ENCODE measurements at places on chromosomes 12 and 14.

DNA sequence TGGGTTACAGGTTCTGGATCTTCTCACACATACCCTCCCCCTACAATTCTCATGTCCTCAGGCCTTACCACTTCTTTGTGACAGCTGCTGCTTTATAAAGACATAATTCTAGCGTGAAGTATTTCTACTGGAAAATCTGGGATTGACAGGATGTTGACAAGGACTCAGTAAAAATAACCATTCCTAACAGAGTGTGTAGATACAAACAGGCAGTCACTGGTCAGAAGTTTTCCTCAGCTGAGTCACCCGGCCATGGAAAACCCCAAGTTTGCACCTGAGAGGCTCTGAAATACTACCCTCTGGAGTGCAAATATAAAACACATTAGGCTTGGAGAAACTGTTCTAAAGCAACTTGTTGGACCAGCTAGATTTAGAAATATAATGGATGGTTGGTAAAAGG, 54.4 kb downstream of the SPPL3 start:
- no peak for DNase-seq

GRCh38 chr12:47891356-47891755, 13.4 kb downstream of the VDR start:
- no peak for DNase-seq

- peak; percentile 50 for DNase-seq
These were observed 7.9 kb downstream of the EIF2B2 start for GRCh38 chr14:75010472-75011093.

DNA sequence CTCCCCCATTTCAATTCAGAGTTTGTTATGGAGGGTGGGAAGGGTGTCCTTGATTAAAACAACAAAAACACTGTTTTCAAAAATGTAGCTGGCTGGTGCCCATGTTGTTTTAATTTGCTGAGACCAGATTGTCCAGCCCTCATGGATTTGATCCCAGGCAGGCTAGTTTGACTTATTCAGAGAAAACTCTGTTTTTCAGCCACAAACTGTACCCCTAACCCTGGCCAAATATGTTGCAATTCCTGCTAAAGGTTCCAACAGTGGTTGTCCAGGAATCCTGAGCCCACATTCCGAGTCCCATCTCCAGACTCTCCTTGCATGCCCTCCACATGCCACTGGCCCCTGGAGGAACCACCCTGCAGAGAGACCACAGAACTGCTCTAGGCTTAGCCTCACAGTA, 36.0 kb downstream of the MAP1LC3B2 start:
- DNase-seq: peak; percentile 76

- DNase-seq: peak; percentile 59
These were observed at the start of gene MSRB3 for GRCh38 chr12:65278576-65279368. TSS of gene MSRB3 (plus strand) at chr12:65278683. CDS start at chr12:65308580, 29,897 bp downstream.

GRCh38 chr12:30533558-30534265, 162.0 kb downstream of the IPO8 start:
- DNase-seq: no peak

- no peak for DNase-seq
These were observed 3.1 kb downstream of the C14orf39 start for GRCh38 chr14:60482743-60483142.

- DNase-seq: no peak
These were observed 90.6 kb downstream of the PAPOLA start for GRCh38 chr14:96592591-96593386.

DNA sequence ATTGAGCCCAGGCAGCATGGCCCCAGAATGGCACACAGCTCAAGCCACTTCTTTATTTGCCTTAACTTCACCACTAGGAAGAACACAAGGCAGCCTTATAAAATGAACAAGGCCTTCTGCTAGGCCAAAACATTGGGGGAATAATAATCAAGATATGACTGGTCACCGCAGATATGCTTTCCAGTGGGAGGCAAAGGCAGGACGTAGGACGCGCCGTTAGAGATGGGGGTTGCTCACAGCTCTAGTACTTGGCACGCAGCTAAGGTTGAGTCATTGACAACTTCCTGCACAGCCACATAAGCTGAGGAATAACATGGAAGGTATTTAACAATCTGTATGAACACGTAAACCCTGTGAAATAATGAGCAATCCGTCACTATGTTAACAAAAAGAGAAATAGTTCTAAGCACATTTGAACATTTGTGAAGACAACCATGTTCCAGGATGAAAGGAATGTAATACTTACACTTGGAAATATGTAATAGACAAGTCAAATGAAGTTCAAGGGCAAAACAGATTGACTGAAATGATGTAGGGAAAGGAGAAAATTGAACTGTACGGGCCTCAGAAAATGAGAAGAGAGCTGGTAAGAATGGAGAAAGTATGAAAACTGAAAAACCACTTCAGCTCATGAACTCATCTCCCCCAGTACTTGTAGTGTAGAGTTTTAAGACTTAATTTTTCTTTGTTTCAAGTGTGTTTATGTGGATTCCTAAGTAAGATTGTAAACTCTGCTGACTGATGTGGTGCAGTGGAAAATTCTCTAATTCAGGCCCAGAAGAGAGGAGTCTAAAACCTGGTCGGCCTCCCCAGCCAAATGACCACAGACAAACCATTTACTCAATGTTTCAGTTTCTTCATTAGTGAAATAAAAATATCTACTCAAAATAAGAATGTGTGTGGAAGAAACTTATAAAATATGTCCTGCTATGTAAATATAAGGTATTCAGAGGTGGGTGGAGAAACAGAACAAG, 59.3 kb upstream of the CCDC91 start:
- DNase-seq: no peak

DNA sequence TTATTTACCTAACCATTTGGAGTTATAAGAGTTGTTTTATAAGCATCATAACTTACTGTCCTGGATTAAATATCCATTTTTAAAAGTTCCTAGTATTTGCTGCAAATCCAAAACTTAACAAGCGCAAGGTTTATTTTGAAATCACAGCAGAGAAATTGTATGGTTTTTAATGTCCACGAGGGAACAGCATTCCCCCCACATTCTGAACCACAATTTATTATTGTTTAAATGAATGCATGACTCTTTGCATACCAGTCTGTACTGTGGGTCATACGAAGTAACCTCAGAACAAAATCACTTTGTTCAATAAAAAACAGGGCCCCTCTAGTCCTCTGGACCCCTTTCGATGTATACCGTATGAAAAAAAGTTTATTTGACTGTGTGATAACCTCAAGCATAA, 75.9 kb downstream of the DACT1 start:
- DNase-seq: no peak

DNA sequence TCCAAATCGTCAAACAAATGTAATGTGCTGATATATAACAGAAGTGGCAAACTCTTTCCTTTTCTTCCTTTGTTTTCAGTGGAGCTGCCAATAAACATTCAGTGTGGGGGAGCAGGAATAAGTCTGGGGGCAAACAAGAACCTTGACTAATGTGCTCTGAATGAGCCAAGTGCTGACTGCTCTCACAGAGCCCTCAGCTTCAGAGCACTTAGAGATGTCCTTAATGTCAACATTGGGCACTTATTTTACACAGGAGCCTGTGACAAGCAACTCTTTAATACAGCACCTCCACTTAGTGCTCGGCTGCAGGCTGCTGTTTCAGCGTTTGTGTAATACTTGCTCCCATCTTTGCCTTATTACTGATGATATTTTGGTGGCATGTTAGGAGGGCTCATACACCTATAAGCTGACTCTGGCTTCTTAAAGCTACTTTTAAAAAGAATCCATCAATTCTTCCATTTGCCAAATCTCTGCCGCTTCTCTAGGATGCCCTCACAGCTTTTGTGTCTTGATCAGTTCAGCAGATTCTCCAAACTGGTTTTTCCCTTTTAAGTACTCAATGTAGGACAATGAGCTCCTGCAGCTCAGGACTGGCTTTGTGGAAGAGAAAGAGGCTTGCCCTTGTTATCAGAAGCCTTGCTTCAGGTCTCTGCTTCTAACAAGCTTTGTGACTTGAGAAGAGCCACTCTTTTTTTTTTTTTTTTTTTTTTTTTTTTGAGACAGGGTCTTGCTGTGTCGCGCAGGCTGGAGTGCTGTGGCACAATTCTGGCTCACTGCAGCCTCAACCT, 206.6 kb downstream of the MON2 start:
- no peak for DNase-seq

GRCh38 chr14:78683206-78683605, 513.0 kb downstream of the NRXN3 start:
- no peak for DNase-seq

DNA sequence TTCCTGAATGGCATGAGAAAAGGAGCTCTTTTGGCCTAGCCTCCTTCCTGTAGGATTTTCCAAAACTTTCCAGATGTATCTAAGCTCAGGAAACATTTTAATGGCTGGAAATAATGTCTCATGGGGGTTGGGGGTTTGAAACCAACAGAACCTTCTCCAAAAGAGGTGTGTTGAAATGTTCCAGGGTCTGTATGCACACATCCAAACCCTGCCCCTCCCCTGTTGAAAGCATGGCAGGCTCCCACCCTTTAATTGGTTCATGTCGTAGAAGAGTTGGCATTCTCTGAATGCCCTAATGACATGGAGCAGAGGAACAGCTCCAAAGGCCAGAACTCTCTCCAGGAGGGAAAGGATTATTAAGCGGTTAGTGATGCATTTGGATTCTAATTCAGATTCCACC, 353.2 kb downstream of the ZFP36L1 start:
- no peak for DNase-seq

- DNase-seq: no peak
These were observed 596.9 kb downstream of the DIO2 start for GRCh38 chr14:79614448-79614847.

GRCh38 chr12:26122061-26122680, 2.7 kb downstream of the BHLHE41 start:
- no peak for DNase-seq

DNA sequence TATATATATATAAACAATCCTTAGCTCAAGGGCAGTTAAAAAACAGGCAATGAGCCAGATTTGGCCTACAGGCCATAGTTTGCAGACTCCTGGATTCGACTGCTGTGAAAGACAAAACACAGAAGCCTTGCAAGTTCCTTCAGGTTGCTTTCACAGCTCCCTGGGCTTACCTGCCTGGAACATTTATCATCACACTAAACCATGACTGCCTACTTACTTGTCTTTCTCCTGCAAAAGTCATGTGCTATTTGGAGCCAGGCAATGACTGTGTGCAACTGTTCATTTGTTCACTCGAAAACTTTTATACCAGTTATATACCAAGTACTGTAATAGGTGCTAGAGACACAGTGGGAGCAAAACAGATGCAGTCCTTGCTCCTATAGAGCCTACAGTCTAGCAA, 2.2 kb upstream of the RPS6KA5 start:
- DNase-seq: no peak

DNA sequence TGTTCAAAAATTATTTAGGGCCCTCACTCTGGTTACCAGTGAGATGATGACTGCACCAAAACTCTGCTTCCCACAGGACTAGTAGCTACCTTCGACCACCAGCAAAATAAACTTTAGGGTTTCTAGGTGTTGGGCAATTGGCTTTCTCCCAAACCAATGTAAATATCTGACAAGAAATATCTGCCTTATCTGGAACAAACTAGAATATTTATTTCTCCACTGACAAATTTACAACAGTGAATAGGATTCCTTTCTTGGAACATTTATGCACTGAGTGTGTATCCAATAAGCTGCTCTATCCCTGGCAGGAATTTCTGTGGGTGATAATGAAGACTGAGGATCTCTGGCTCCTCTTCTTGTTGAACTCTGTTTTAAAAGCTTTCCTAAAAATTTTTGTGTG, 148.6 kb downstream of the SLC6A15 start:
- no peak for DNase-seq

GRCh38 chr14:23694949-23695663, 58.9 kb downstream of the DHRS2 start:
- no peak for DNase-seq
